Stimulated activated CD4-positive, alpha-beta T cell treated with anti-CD3 and anti-CD28 coated beads, Interleukin-12 subunit alpha, Interleukin-12 subunit beta, amount 100 ng/mL, for 48 hours (primary cell): ENCODE measurements at places on chromosomes 3 and 15.

- DNase-seq = no peak
Measured at GRCh38 chr3:121126033-121126706, 218.2 kb downstream of the STXBP5L start.

GRCh38 chr3:148861277-148861869 is 3.7 kb upstream of the CPA3 start:
- no peak for DNase-seq

- no peak for DNase-seq
Measured at GRCh38 chr15:72591361-72591760, 63.1 kb upstream of the GOLGA6B start.

- DNase-seq = no peak
Measured at GRCh38 chr15:70024521-70024920, 73.2 kb downstream of the TLE3 start.
